Activated T-cell treated with anti-CD3 and anti-CD28 coated beads, Interleukin-2, amount 50 U/mL, for 72 hours (primary cell): ENCODE measurements at places on chromosomes 4 and X. TPM values are rescaled to one million over a fixed set of nuclear protein-coding genes. Genes with fewer than 3 reads are reported as not detected.

- H3K27me3 ChIP-seq = no peaks in the 10 kb centered on the region
- no peak for DNase-seq
- no peak overlapping the region for H3K4me3 ChIP-seq
- no peaks in the 10 kb centered on the region for H3K4me1 ChIP-seq
Observed at GRCh38 chr4:162847945-162848549, 318.6 kb downstream of the NAF1 start.

GRCh38 chrX:45614853-45615252, 414.2 kb upstream of the DIPK2B start:
- peaks cover 19% of the 10 kb centered on the region for H3K4me1 ChIP-seq
- H3K4me3 ChIP-seq = no peak overlapping the region
- H3K36me3 ChIP-seq = peaks cover 43% of the 10 kb centered on the region
- H3K27me3 ChIP-seq = peaks cover 15% of the 10 kb centered on the region

DNA sequence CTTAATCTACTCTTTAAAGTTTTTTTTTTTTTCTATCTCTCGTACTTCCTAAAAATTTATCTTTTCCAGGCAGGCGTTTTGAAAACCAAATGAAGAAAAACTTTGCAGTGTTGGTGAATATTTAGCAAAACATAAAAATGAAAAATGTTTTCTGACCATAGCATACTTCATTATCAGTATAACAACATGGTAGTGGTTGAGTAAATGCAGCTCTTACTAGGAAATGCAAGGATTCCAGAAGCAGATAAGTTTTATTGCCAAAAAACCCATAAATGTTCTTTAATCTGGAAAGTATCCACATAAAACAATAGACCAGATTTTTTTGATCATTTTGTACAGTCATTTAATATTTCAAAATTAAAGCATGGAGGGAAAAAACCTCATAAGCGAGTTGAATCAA, 136.9 kb upstream of the GUCY1A1 start:
- DNase-seq = no peak
- H3K4me3 ChIP-seq = no peak overlapping the region
- no peaks in the 10 kb centered on the region for H3K4me1 ChIP-seq
- no peaks in the 10 kb centered on the region for H3K36me3 ChIP-seq

GRCh38 chrX:87409113-87409841, 108.3 kb upstream of the KLHL4 start:
- H3K4me3 ChIP-seq = no peak overlapping the region
- peaks cover 3% of the 10 kb centered on the region for H3K36me3 ChIP-seq
- no peaks in the 10 kb centered on the region for H3K4me1 ChIP-seq
- DNase-seq = no peak
- H3K27me3 ChIP-seq = no peaks in the 10 kb centered on the region

GRCh38 chrX:49312176-49312575, 8.7 kb downstream of the GAGE10 start:
- H3K36me3 ChIP-seq = no peaks in the 10 kb centered on the region
- H3K4me3 ChIP-seq = no peak overlapping the region
- H3K27me3 ChIP-seq = no peaks in the 10 kb centered on the region
- H3K4me1 ChIP-seq = peaks cover 26% of the 10 kb centered on the region

GRCh38 chrX:109294097-109294814, 187.6 kb downstream of the GUCY2F start:
- no peaks in the 10 kb centered on the region for H3K36me3 ChIP-seq
- H3K4me3 ChIP-seq = no peak overlapping the region
- H3K27me3 ChIP-seq = peaks cover 37% of the 10 kb centered on the region
- H3K27ac ChIP-seq = no peak overlapping the region

DNA sequence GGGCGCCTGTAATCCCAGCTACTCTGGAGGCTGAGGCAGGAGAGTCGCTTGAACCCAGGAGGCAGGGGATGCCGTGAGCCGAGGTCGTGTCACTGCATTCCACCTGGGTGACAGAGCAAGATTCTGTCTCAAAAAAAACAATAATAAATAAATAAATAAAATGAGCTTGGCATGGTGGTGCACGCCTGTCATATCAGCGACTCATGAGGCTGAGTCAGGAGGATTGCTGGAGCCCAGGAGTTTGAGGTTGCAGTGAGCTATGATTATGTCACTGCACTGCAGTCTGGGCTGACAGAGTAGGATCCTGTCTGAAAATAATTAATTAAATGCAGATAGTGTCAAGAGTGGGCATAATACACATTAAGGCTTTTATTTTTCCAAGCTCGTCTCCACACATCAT, 77.5 kb downstream of the DHRSX start:
- no peaks in the 10 kb centered on the region for H3K4me1 ChIP-seq
- peaks cover 17% of the 10 kb centered on the region for H3K36me3 ChIP-seq
- no peak overlapping the region for H3K27ac ChIP-seq
- no peak overlapping the region for H3K4me3 ChIP-seq
- H3K27me3 ChIP-seq = no peaks in the 10 kb centered on the region

- no peak overlapping the region for H3K4me3 ChIP-seq
- DNase-seq = no peak
- H3K27ac ChIP-seq = no peak overlapping the region
Observed at GRCh38 chrX:138845786-138846185, 134.3 kb upstream of the FGF13 start.

GRCh38 chr4:98573791-98574190, 84.6 kb downstream of the TSPAN5 start:
- no peak for DNase-seq
- H3K36me3 ChIP-seq = peaks cover 6% of the 10 kb centered on the region
- H3K27ac ChIP-seq = no peak overlapping the region
- H3K27me3 ChIP-seq = no peaks in the 10 kb centered on the region
- H3K4me1 ChIP-seq = peaks cover 47% of the 10 kb centered on the region

- H3K4me3 ChIP-seq = no peak overlapping the region
- peaks cover 33% of the 10 kb centered on the region for H3K4me1 ChIP-seq
- H3K36me3 ChIP-seq = peaks cover 2% of the 10 kb centered on the region
- no peak for DNase-seq
Observed at GRCh38 chr4:26931966-26932365, 71.3 kb downstream of the STIM2 start.

TEX13B gene
- not detected for total RNA-seq

FGA gene
- total RNA-seq = not detected

HTN1 gene
- not detected for total RNA-seq

NSG1 gene
- 1.0 TPM for total RNA-seq

PFKFB1 gene
- total RNA-seq = 1.6 TPM
